Activated T-helper 1 cell treated with anti-CD3 and anti-CD28 coated beads, Interleukin-2, amount 50 U/mL, for 16 hours (primary cell): ENCODE measurements at places on chromosomes 2 and 18.
A peak's percentile ranks its signal among the peaks of the same experiment; 100 is the strongest.

- no peak for DNase-seq
Observed at GRCh38 chr2:16404551-16405300, 260.9 kb downstream of the CYRIA start.

DNA sequence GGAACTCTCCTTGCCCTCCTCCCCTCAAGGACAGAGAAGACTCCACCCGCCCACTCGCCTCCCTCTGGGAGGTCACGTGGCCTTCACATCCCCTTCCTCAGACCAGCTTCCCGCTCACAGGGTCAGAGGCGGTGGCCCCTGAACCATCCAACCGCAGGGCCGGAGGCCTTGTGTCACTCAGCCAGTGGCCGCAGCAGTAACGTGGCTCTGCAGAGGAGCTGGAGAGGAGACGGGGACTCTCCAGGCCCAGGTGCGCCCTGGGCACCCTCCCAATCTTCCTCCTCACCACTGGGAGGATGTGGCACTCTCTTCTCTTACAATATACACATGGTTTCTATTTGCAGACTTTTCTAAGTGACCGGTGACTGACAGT, 161.7 kb downstream of the TWIST2 start:
- no peak for DNase-seq

DNA sequence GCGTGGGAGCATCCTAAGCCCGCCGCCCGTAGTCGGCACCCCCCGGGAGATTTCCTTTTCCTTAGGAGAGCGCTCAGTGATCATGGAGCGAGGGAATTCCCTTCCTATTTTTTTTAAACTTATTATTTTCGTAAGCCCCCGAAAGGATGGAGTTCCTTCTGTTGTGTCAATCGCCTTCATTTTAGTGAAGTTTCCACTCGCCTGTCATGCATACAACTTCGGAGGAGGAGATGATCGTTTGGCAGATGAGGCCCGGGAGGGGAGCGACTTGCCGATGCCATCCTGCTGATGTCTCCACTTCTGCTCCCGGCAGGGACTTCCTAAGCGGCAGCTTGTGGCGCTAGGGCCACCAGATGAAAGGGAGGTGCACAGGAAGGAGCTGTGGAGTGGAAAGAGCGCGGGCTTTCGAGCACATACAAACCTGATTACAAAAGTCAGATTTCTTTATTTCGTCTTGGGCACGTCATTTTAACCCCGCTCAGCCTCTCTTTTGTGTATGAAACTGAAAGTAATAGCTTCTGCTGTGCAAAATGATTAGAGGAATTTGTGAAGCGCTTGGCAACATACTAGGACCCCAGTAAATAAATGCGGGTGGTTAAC, at the start of gene ADGRF3:
ADGRF3 (minus strand) TSS at position 336 of the 600 bp plus-strand sequence. CDS start 555 bp downstream, outside the sequence.
- peak; percentile 47 for DNase-seq

- DNase-seq = peak; percentile 11
Observed at GRCh38 chr18:596288-596881, 403 bp upstream of the CLUL1 start.

GRCh38 chr2:45009928-45010701, 863 bp upstream of the SIX2 start:
- DNase-seq = no peak

DNA sequence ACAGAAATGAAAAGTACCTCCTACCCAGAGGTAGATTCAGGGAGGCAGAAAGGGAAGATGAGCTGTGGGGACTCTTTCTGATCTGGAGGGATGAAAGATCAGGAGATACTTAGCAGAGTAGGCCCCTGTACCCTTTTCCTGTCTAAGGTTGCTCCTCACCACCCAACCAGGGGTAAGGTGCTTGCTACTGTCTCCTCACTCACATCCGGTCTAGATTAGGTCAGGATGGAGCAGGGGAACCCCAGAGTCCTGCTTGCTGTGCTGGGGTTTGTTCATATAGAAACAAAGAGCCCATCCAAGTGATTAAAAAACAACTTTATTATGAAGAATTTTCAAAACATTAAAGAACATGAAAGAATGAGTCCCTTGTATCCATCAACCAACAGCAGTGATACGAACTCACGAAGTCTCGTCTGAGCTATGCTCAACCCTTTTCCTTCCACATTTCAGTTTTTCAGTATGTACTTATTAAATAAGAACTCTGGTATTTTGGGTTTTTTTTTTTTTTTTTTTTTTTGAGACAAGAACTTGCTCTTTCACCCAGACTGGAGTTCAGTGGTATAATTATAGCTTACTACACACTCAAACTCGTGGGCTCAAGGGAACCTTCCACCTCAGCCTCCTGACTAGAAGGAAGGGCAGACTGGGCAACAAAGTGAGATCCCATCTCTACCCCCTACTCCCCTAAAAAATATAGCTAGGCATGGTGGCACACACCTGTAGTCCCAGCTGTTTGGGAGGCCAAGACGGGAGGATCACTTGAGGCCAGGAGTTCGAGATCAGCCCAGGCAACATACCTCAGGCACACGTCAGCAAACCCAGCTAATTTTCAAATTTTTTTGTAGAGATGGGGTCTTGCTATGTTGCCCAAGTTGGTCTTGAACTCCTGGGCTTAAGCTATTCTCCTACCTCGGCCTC, 28.5 kb upstream of the MCFD2 start:
- DNase-seq = peak; percentile 56

DNA sequence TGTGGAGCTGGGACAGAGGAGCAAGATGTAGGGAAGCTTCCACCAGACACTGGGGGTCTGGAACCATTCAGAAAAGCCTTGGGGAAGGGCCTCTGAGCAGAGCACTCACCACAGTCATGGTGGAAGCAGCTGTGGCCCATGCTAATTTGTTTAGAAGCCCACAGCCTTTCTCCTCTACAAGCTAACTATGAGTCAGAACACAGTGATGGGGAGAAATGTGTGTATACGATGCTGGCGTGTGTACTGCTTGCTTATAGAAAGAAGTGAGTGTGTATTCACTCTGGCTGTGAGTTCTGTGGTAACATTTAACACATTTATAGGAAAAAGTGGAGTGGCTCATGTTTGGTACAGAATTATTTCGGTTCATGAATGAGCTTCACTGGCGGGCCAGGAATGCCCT, 157.0 kb upstream of the ACAA2 start:
- no peak for DNase-seq

DNA sequence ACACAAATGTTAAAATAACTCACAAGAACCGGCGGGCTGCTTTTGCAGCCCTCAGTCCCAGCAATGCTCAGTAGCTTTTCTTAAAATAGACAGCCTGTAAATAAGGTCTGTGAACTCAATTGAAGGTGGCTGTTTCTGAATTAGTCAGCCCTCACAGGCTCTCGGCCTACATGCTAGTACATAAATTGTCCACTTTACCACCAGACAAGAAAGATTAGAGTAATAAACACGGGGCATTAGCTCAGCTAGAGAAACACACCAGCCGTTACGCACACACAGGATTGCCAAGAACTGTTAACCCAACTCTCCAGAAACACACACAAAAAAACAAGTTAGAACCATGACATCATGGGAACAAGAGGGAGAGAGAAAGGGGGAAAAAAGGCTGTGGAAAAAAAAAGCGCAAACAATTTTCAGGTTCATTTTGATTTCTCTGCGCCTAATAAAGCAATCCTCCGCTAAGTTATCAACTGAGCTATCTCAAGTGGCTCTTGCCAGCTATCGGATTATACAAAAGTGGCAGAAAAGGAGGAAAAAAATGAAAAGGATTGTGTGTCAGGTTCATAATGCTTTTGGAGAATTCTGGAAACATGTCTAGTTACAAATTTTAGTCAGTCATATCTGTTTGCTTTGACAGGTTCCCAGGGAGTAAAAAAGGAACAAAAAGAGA, 89.1 kb downstream of the ZEB2 start:
- no peak for DNase-seq

DNA sequence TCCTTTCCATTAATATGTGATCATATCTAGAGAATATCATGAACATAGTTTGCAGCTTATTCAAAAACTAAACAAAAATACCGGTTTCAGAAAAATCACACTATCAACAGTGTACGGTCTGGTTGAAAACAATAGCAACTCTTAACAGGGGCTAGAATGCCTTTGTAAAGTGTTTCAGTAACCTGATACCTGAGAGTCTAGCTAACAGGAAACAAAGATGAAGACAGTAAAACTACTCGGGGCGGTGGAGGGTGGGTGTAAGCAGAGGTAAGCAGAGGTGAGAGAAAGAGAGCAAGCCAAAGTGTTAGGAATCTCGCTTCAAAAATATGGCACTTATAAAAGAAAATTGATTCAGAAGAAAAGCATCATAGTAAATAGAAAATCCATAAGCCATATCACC, 109.0 kb upstream of the RGPD4 start:
- DNase-seq = no peak

- no peak for DNase-seq
Observed at GRCh38 chr2:201276511-201276910, 16.2 kb downstream of the CASP8 start.

- no peak for DNase-seq
Observed at GRCh38 chr2:104733226-104733943, 120.5 kb upstream of the POU3F3 start.
